Sigmoid colon (tissue), 7 donors: ENCODE measurements at places on chromosomes 13 and 19. TPM values are rescaled to one million over a fixed set of nuclear protein-coding genes. Genes with fewer than 3 reads are reported as not detected.

DNA sequence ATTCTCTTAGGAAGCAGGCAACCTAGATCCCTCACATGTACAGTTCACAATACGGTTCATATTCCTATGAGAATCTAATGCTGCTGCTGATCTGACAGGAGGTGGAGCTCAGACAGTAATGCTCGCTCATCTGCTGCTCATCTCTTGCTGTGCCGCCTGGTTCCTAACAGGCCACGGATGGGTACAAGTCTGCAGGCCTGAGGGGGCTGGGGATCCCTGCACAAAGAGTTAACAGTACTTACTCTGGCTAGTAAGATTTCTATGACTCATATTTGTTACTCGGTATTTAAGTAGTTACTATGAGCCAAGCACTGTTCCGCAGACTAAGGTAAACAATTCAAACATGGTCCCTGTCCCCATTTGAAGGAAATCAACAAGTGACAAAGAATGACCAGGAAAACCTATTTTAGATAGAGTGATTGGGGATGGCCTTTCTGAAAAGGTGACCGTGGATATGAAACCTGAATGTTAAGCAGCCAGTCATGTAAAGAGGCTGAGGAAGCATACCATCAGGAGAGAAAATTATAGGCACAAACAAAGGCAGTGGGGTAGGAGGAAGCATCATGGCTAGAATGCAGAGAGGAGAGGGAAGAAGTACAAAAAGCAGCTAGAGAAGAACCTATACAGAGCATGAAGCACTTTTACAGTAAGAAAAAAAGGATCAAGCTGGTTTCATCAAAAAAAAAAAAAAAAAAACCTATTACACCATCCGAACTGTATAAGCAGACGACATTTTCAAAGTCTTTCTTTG, 20.6 kb upstream of the WBP4 start:
- no peaks in the 10 kb centered on the region for H3K27me3 ChIP-seq
- no peaks in the 10 kb centered on the region for H3K36me3 ChIP-seq
- H3K4me1 ChIP-seq: peaks cover 8% of the 10 kb centered on the region

DNA sequence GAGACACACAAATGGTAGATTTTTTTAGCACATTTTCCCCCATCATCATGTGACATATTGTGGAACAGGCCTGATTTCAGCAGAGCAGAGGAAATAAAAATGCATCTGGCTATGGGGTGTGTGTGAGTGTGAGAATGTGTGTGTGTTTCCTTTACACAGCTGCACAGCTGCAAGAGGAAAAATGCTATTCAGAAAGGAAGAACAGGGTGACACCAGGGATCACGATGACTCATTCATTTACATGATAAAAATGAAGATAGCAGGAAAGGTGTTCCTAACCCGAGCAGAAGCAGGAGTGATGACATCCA, 469.5 kb upstream of the TSHZ3 start:
- H3K36me3 ChIP-seq: no peaks in the 10 kb centered on the region
- no peaks in the 10 kb centered on the region for H3K4me1 ChIP-seq
- no peak overlapping the region for H3K4me3 ChIP-seq
- DNase-seq: no peak
- no peak overlapping the region for H3K27ac ChIP-seq

DNA sequence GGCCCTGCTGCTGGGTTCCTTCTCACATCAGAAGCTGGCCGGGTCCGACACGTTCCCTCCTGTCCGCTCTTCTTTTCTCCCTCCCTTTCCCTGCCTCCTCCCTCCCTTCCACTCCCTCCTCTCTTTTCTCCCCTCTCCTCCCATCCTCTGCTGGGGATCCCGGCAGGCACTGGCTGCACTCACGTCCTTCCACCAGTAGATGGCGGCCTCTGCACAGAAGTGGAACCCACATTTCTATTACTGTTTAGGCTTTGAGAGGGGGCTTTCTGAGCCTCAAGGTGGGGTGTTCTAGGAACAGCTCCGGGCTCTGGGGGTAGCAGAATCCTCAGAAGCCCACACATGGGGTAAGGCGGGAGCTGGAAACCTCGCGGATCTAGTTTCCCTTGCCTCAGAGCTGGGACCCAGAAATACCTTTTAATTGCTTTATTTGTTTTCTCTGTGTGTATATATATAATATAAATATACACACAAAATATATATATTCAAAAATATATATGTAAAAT, 294.2 kb downstream of the ZNF536 start:
- DNase-seq: no peak
- no peak overlapping the region for H3K4me3 ChIP-seq
- peaks cover 14% of the 10 kb centered on the region for H3K4me1 ChIP-seq

- no peaks in the 10 kb centered on the region for H3K36me3 ChIP-seq
- no peak overlapping the region for H3K27ac ChIP-seq
- DNase-seq: no peak
- no peaks in the 10 kb centered on the region for H3K4me1 ChIP-seq
Measured at GRCh38 chr13:34990399-34991214, 48.5 kb downstream of the NBEA start.

DNA sequence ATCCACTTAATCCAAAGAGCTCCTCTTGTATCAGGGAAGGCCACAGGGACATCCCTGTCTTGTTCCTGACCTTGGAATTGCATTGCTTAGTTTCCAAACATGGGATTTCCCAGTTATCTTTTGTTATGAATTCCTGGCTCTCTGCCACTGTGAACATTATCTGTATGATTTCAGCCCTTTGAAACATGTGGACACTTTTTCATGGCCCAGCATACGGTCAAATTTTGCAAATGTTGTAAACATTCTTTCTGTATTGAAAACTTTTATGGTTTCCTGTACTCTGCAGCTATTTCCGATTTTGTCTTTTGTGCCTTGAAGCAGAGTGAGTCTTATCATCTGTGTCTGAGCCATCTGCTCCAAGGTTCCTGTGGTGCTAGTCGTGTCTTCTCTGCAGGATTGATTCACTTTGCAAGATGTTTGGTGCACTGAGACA, 4.5 kb upstream of the CFAP97D2 start:
- H3K4me1 ChIP-seq: no peaks in the 10 kb centered on the region
- H3K36me3 ChIP-seq: no peaks in the 10 kb centered on the region
- DNase-seq: no peak
- H3K4me3 ChIP-seq: no peak overlapping the region
- H3K27me3 ChIP-seq: no peaks in the 10 kb centered on the region

GRCh38 chr19:49357186-49357585, 5.0 kb downstream of the TEAD2 start:
- no peaks in the 10 kb centered on the region for H3K36me3 ChIP-seq
- H3K27me3 ChIP-seq: no peaks in the 10 kb centered on the region
- H3K4me1 ChIP-seq: peaks cover 21% of the 10 kb centered on the region
- H3K27ac ChIP-seq: no peak overlapping the region

DNA sequence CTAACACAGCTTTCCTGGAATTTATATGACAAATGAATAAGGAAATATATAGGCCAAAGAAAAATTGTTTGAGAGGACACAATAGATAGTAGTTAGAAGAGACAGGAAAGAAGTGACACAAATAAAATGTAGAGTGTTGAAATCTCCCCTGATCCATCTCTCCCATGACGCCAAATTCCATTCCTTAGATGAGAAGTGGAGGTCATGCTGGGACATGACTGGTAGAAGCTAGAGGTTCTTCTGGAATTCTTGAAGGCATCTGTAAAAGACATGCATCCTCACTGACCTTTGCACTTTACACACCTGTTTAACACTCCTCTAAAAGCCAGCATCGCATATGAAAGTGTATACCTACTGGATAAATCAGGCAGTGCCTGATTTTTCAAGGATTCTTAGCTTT, 67.8 kb downstream of the DGKH start:
- no peak overlapping the region for H3K4me3 ChIP-seq
- H3K27me3 ChIP-seq: no peaks in the 10 kb centered on the region
- no peaks in the 10 kb centered on the region for H3K36me3 ChIP-seq
- H3K4me1 ChIP-seq: peaks cover 19% of the 10 kb centered on the region
- H3K27ac ChIP-seq: no peak overlapping the region
- no peak for DNase-seq

- peak overlapping the region; percentile 97 for H3K27ac ChIP-seq
- no peaks in the 10 kb centered on the region for H3K27me3 ChIP-seq
- DNase-seq: no peak
- H3K36me3 ChIP-seq: no peaks in the 10 kb centered on the region
- peak overlapping the region; percentile 63 for H3K4me3 ChIP-seq
Measured at GRCh38 chr19:12783291-12783848, 7.9 kb upstream of the JUNB start.

GRCh38 chr19:9868983-9869617, 34.0 kb downstream of the PIN1 start:
- H3K27ac ChIP-seq: no peak overlapping the region
- no peaks in the 10 kb centered on the region for H3K27me3 ChIP-seq
- no peak overlapping the region for H3K4me3 ChIP-seq
- H3K36me3 ChIP-seq: no peaks in the 10 kb centered on the region
- no peaks in the 10 kb centered on the region for H3K4me1 ChIP-seq

DNA sequence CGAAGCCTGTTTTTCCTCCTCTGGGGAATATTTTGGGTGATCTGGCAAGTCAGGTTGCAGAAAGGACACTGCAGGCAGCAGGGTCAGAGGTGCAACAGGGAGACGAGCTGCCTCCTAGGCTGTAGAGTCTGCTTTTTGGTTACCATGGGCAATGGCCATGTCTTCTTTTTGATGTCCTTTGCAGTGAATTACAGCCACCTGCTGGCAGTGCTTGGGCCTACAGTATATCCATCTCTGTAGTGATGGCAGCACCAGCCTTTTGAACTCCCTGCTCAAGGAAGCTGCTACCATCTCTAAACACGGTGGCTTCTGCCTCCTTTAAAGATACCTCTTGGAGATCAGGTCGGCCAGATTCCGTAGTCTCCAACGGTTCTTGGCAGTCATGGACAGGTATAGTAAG, 73.9 kb downstream of the WTIP start:
- no peak overlapping the region for H3K4me3 ChIP-seq
- no peaks in the 10 kb centered on the region for H3K27me3 ChIP-seq
- no peaks in the 10 kb centered on the region for H3K4me1 ChIP-seq
- H3K36me3 ChIP-seq: no peaks in the 10 kb centered on the region

- DNase-seq: no peak
- H3K27ac ChIP-seq: no peak overlapping the region
- H3K4me1 ChIP-seq: no peaks in the 10 kb centered on the region
- no peak overlapping the region for H3K4me3 ChIP-seq
- H3K27me3 ChIP-seq: peaks cover 17% of the 10 kb centered on the region
- no peaks in the 10 kb centered on the region for H3K36me3 ChIP-seq
Measured at GRCh38 chr13:28097503-28097902, 2.9 kb downstream of the FLT3 start.

- H3K4me1 ChIP-seq: peaks cover 56% of the 10 kb centered on the region
- H3K27me3 ChIP-seq: no peaks in the 10 kb centered on the region
- DNase-seq: no peak
- no peaks in the 10 kb centered on the region for H3K36me3 ChIP-seq
- H3K27ac ChIP-seq: peak overlapping the region; percentile 59
- no peak overlapping the region for H3K4me3 ChIP-seq
Measured at GRCh38 chr19:4638317-4638716, 999 bp upstream of the TNFAIP8L1 start.

- H3K27ac ChIP-seq: peak overlapping the region; percentile 35
- no peak for DNase-seq
- H3K4me1 ChIP-seq: peaks cover 16% of the 10 kb centered on the region
Measured at GRCh38 chr13:20709782-20710181, 6.3 kb downstream of the IL17D start.

Gene BCL3
- total RNA-seq: 36.0 TPM

Gene ADPRHL1
- 2.3 TPM for total RNA-seq

Gene TMIGD2
- total RNA-seq: not detected

Gene GARIN5A
- total RNA-seq: not detected
